ENCODE measurements at places on chromosomes 6 and 20.

DNA sequence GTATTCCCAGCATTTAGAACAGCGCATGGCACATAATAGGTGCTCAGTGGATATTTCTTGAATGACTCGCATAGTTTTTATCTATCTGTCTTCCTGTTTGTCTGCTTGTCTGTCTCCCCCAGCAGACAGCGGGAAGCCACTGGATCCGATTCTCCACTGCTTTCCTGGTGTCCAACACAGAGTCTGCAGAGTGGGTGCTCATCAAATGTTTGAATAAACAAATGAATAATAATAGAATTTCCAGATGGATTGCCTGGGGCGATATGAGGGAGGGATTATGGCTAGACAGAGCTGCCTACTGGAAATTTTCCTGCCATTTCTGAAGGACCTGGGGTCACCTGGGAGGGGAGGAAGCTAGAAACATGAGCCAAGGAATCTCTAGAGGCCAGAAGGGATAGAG is 18.9 kb downstream of the CDH22 start:
- DNase-seq: no peak

- DNase-seq: no peak
Measured at GRCh38 chr6:149134511-149134933, 183.0 kb upstream of the TAB2 start.

DNA sequence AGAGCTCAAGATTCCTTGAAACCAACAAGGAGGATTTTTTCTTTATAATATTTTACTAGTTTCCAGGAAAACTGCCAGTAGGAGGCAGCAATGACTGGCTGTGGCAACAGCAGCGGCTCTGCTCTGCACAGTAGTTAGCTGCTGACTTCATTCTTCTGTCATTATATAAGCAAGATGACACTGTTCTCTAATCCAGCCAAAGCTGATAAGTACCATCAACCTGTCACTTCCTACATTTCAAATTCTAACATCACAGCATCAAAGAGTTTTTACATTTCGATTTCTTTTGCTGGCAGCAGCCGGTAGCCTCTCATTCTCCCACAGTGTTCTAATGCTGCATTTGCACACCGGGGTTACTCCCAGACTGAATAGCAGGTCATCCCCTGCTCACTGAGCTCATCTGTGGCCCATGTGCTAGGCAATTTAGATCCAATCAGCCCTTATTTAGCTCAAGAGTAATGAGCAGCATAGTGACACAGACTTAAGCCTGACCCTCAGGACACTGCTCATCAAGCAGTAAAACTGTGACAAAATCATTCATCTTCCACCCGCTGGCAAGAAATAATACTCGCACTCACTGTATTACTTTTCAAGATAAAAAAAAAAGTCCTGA is 67.8 kb downstream of the MMS22L start:
- DNase-seq: peak; percentile 20

GRCh38 chr6:158417760-158418098 is 105.5 kb downstream of the TULP4 start:
- peak; percentile 97 for DNase-seq

GRCh38 chr6:138722425-138723371 is 50.9 kb upstream of the CCDC28A start:
- DNase-seq: no peak

DNA sequence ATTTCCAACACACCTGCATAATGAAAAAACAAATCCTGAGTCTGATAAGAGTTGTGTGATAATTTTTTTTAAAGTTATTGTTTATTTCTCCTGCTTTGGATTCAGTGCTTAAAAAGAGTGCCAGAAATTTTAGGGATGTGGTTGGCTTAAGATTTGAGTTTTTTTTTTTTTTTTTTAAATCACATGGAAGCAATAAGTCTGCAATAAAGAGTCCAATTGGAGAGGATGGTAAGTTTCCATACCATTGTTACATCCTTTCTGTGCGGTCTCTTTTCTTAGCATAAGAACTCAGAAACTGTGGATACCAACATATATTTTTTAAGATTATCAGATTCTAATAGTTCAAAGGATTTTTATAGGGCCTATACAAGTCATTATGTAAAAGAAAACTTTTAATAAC is 171.0 kb downstream of the BCKDHB start:
- no peak for DNase-seq

DNA sequence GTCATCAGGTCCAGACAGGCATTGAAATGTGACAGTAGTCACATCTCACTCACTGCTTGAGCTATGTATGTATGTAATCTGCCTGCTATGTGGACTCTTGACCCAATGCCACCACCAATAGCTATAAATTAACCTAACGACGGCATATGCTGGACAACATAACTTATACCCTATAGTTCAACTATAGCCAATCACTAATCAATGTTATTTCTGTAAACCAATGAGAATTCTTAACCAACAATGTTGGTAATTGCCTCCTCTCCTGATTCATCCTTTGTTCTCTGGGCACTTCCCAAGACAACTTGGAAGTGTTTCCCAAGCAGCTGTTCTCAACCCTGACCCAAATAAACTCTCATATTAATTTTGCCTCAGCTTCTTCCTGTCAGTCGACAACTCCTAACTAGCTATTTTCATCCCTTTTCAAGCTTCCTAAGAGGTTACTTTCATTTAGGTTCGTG is 24.1 kb upstream of the SERPINB1 start:
- no peak for DNase-seq

DNA sequence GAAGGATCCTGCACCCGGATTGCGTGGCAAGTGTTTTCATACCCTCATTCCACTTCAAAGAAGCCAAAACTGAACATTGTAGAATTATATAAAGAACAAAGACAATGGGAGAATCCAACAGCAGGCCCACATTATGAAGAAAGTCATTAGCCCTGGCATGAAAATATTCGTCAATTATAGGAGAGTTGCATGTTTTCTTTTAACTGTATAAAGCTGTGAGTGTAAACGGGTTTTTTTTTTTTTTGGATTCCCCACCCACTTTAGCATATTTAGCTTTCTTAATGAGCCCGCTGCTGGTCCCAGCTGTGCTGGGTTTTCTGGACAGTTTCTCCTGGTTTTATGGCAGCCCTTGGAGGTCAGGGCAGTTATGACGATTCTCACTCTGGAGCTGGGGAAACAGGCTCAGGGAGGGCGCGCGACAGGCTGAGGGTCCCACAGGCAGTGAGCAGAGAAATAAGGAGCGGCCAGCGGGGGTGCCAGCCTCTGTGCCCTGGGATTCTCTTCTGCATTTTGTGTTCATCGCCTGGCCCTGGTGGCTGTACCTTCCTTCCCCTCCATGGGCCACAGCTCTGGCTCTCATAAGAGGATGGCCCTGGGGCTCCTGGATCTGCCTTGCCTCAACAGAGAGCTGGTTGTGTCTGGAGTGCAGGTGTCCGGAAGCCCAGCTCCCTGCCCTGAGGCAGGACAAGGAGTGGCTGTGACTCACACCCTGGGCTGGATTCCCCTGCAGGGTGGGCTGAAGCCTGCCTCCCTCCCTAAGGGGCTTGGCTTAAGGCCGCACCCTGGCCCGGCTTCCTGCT is 24.1 kb upstream of the SULF2 start:
- no peak for DNase-seq

GRCh38 chr6:144360401-144360800 is 75.3 kb downstream of the UTRN start:
- no peak for DNase-seq

DNA sequence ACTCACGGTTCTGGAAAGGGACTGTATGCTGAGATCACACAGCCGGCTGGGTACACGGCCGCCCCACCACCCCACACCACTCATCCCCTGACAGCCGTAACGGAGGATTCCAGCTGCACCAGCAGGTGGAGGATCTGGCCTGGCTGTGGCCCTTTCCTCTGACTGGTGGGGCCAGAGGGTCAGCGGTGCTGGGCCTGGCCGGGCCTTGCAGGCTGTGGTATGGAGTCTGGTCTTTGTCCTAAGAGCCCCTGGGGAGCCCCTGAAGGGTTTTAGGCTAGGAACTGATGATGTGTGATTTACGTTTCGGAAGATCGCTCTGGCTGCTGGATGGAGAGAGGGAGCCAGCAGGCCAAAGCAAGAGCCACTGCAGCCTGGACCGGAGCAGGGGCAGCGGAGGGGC is 26.6 kb downstream of the NOL4L start:
- no peak for DNase-seq
